Small intestine (tissue), 16 donors: ENCODE measurements at places on chromosomes 1 and 21. TPM values are rescaled to one million over a fixed set of nuclear protein-coding genes. Genes with fewer than 3 reads are reported as not detected.

DNA sequence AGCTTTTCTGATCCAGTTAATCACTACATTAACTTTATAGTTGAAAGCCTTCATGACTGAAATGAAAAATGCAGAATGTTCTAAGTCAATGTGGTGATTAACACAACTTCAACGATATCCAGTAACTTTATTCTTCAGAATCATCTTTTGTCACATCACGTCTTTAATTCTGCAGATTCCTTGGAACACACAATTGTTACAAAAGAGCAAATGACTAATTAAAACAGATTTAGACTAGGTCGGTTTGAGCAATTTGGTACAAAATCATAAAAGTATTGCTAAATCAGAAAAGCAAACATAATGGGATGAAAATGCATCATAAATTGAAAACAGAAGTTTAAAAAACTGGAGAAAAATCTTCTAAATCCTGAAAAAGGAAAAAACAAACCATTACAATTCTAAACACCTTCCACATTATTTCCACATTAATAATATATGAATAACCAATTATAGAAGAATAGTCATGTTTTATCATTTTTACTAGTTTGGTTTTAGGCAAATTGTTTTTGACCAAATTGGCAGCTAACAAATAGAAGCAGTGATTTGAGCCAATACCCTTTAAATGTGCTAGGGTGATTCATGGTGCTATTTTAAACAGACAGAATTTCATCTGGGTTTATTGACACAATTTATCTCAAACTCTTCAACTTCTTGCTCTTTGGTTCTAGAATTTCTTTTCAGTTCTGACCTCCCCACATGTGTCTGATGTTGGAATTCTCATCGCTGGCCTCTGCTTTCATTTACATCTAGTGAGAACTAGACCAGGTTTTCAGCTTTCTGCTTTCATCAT, 468.1 kb upstream of the PTBP2 start:
- no peaks in the 10 kb centered on the region for H3K4me1 ChIP-seq
- DNase-seq, result no peak
- no peaks in the 10 kb centered on the region for H3K27me3 ChIP-seq
- no peak overlapping the region for H3K4me3 ChIP-seq
- H3K36me3 ChIP-seq, result no peaks in the 10 kb centered on the region

- DNase-seq, result no peak
- H3K4me3 ChIP-seq, result no peak overlapping the region
- no peak overlapping the region for H3K27ac ChIP-seq
Measured at GRCh38 chr21:44434936-44435635, 20.2 kb upstream of the LRRC3 start.

GRCh38 chr1:27968692-27969091, 8.9 kb downstream of the XKR8 start:
- H3K36me3 ChIP-seq, result peaks cover 2% of the 10 kb centered on the region
- H3K4me1 ChIP-seq, result no peaks in the 10 kb centered on the region
- H3K27ac ChIP-seq, result no peak overlapping the region
- no peaks in the 10 kb centered on the region for H3K27me3 ChIP-seq

The KRTAP10-9 gene
- polyA plus RNA-seq, result not detected

The DTL gene
- polyA plus RNA-seq, result 8.9 TPM
